ENCODE measurements at places on chromosomes 5 and 9.

GRCh38 chr5:68285075-68285840 lies 69.7 kb downstream of the PIK3R1 start:
- no peak for DNase-seq

GRCh38 chr9:17800418-17800817 lies 221.6 kb downstream of the SH3GL2 start:
- DNase-seq, result no peak

DNA sequence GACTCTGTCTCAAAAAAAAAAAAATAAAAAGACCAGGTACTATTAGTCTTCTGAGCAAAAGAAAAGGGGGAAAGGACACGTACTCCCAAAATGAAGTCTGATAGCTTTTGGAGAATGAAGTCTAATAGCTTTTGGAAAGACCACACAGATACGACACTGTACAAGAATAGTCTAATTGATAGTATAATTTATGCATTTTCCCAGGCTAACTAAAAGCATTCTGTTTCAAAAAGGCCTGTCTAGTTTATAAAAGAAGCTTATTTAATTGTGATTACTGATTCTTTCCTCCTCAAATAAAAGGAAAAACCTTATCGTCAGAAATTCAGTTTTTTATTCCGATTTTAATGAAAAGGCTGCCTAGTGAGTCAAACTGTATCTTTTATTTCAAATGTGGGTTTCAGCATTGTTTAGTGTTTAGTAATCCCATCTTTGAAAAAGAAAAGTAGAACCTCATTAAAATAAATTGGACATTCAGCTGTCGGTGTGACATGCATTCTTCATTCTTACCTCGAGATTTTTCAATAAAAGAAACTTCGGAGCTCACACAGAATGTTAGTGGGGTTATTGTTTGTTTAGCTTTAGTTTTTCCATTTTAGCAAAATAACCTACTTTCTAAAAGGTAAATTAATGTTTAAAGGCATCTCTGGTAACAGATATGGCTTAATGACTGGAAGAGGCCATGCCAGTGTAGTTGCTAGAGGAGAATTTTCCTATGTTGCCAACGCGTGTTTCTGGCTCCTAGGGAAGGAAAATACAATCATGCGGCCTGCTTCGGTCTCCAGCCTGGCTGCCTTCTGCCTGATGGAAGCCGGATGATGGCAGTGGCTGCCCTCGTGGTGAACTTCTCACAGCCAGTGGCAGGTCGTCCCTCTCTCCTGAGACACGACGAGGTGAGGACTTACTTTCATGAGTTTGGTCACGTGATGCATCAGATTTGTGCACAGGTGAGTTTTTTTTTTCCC lies 70.0 kb downstream of the NLN start:
- peak; percentile 55 for DNase-seq

DNA sequence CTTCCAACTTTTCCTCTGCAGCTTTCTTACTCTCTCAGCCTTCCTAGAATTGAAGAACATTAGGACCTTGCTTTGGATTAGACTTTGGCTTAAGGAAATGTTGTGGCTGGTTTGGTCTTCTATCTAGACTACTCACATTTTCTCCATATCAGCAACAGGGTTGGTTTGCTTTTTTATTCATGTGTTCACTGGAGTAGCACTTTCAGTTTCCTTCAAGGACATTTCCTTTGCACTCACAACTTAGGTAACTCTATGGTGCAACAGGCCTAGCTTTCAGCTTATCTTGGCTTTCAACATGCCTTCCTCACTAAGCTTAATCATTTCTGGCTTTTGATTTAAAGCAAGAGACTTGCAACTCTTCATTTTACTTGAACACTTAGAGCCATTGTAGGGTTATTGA lies 153.1 kb downstream of the CCDC192 start:
- no peak for DNase-seq

DNA sequence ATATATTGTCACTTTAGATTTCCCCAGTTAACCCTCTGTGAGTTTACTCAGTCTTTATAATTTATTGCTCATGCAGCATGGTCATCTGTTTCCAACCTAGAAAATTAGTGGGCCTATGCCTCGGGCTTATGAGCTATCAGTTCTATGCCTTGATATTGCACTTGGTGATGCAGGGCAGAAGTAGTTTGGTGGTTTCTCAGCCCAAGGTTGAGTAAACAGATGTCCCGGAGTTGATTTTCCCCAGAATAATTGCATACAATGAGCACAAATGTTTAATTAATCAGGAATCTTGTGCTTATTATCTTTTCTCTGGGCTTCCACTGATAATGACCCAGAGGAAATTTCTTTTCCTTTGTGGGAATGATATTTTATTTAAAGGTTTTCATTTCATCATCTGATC lies 474.0 kb downstream of the CCDC171 start:
- DNase-seq, result peak; percentile 67

- DNase-seq, result no peak
These were observed 98.5 kb downstream of the INVS start for GRCh38 chr9:100197553-100197952.

DNA sequence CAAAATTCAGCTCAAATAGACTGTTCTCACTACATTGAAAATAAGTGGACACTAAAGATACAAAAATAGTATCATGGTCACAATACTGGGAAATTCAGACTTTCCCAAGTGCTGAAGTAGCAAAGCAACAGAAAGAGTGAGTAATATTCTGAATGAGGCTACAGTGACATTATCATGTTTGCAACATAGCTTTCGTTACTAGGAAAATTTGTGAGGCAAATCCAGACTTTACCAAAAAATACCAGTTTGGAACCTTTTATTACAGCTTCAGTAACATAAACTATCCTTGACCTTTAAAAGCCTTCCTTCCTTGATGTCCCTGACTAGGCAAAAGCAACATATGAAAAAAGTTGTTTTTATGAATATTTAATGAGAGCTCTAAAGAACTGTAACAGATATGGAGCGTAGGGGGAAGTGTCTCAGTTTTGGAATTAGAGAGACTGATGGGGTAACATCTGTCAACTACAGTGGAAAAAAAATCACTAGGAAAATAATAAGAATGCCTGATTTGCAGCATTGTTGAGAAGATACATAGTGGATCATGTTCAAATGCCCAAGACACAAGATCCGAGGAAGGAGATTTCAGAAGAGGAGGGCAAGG lies 312.9 kb downstream of the ADGRV1 start:
- no peak for DNase-seq

- no peak for DNase-seq
These were observed 9.4 kb upstream of the ANXA6 start for GRCh38 chr5:151167022-151167421.

DNA sequence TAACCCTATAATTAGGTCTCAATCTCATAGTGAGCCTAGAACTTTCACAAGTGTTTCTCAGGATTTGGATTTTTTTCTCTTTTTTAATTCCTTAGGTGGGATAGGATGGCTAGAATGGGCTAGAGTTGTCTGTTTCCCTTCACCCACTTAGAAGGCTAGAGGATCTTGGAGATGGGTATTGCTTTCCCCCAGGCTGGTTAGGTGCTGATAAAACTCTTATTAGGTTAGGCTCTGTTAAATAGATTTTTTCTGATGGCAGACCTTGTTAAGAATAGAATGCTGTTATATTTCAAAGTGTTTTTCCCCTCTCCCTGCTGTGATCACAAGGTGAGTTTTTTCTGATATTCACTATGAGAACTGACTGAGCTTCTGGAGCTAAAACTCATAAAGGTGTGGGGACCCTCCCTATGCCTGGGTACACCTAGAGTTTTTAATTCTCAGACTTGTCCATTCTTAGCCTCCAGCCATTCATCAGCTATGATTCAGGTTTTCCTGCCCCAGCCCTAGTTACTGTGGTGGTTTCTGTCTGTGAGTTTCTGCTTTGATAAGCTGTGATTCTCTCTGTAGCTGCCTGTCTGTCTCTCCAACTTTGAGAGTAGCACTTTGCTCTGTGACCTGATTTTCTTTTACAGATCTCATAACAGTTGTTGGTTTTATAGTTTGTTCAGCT lies 132.4 kb downstream of the HACD4 start:
- peak; percentile 30 for DNase-seq

Data from EH (cell line).